Activated CD4-positive, alpha-beta T cell treated with anti-CD3 and anti-CD28 coated beads, Interleukin-2, amount 50 U/mL, for 1 hour (primary cell): ENCODE measurements at places on chromosomes 3 and 15.
A peak's percentile ranks its signal among the peaks of the same experiment; 100 is the strongest.

DNA sequence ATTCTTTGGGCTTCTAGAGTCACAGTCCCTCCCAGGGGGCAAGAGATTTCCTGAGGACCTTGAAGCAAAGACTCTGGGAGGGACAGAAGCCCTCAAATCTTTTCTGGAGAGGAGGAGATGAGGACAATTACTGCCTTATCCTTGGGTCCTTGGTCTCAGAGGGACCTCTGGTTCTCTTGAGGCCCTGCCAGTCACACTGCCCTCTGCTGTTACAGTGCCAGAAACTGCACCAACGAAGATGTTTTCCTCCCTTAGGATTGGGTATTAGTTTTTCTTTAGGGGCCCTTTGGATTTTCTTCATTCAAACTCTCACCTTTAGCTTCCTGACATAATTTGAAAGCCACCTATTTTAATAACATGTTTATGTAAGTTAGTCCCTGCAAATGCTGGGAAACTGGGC, 58.2 kb upstream of the SCN5A start:
- DNase-seq = no peak

DNA sequence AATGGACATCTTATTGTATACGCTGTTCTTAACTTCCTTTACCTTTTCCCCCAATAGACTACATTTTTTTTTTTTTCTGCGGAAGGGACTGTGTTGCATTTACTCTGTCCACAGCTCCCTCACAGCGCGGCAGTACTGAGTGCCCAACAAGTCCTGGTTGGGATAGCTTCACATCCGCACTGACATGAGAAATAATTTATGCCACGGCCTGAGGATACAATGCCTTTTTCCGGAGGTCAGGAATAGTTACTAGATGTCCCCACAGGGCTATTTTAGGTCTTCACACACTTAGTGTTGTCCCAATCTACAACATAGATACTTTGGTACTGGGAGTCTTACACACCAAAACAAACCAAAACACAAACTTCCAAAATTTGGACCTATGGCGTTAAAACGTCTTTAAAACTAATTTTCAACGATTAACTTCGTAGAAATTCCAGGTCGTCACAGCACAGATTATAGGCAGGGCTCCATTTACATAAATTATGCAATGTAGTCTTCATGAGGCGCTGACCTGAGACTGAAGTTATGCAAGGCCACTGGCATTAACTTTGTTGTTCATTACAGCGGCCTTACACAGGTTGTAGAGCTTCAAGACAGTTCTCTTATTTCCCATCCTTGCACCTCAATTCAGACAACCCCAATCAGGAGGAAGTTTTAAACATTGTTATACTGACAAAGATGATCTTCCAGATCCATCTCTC, 989 bp upstream of the PPIB start:
- no peak for DNase-seq

- DNase-seq = no peak
Measured at GRCh38 chr15:68979816-68980215, 34.7 kb upstream of the NOX5 start.

- DNase-seq = no peak
Measured at GRCh38 chr3:141853629-141854168, 22.7 kb upstream of the ATP1B3 start.

- no peak for DNase-seq
Measured at GRCh38 chr3:22089284-22089683, 338.3 kb upstream of the ZNF385D start.

GRCh38 chr15:80523746-80524145, 119.6 kb downstream of the ARNT2 start:
- DNase-seq = no peak

- DNase-seq = no peak
Measured at GRCh38 chr3:135966962-135967274, 1.4 kb downstream of the PPP2R3A start.

- peak; percentile 32 for DNase-seq
Measured at GRCh38 chr15:65833501-65834205, 35.6 kb upstream of the RAB11A start.

DNA sequence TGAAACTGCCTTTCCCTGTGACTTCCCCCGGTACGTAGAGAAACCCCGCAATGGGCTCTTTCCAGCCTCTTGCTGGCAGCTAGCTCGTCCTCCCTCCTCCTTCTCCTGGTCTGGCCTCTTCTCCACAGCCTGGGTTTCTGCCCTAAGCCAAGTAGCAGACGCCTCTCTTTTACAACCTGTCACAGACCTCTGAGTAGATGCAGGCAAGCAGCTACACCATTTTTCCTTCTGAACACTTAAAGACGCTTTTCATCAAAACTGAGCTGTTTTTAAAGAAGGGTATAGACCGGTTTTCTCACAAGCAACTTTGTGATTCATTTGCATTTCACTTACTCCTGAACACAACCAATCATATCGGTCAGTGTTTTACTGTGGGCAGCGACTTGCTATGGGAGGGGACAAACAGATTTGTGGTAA, 32.0 kb downstream of the ADAMTSL3 start:
- DNase-seq = no peak

GRCh38 chr3:20406611-20407011, 220.6 kb upstream of the SGO1 start:
- DNase-seq = no peak

DNA sequence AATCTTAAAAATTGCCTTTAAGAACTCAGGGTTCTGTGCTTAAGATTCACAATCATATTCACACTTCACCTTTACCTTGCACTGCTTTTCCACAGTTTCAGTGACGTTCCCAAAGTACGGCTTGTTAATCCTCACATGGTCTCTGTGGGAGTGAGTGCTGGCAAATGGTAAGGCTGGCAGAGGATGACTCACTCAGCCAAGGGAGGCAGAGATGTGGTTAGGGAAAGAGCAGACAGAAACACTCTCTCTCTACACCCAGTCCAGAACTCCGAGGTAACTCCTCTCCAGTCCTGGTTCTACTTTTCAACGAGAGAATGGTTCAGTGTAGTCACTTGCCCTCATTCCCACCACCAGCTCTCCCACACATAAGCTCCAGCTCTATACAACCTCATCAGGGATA, 33.1 kb downstream of the RASGRP1 start:
- DNase-seq = no peak

GRCh38 chr3:147497286-147497685, 88.1 kb downstream of the ZIC1 start:
- DNase-seq = no peak

GRCh38 chr3:152524198-152525140, 255.7 kb downstream of the MBNL1 start:
- peak; percentile 32 for DNase-seq

GRCh38 chr15:93185796-93186195, 96.8 kb upstream of the RGMA start:
- no peak for DNase-seq

- DNase-seq = no peak
Measured at GRCh38 chr3:190121383-190121782, 686 bp upstream of the P3H2 start.

DNA sequence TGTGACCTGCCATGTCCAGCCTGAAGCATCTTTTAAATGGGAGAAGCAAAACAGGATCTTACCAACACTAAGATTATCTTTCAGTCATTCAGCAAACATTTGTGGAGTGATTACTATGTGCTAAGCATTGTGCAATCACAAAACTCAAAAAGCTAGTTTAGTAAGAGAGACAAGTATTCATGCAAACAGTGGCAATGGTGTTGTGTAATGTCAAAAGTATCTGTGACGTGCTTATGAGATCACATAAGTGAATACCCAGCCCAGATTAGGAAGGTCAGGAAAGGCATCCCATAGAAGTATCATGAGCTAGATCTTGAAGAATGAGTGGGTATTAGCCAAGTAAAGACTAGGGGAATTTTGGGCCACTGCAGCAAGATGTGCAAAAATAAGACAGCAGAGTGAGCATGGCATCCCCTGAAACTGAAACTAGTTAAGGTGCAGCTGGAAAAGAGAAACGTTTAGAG, 32.1 kb downstream of the SEC62 start:
- DNase-seq = no peak

GRCh38 chr3:40201770-40202169, 107.7 kb upstream of the EIF1B start:
- DNase-seq = no peak

- DNase-seq = no peak
Measured at GRCh38 chr3:23808525-23808924, 2.8 kb downstream of the UBE2E1 start.

DNA sequence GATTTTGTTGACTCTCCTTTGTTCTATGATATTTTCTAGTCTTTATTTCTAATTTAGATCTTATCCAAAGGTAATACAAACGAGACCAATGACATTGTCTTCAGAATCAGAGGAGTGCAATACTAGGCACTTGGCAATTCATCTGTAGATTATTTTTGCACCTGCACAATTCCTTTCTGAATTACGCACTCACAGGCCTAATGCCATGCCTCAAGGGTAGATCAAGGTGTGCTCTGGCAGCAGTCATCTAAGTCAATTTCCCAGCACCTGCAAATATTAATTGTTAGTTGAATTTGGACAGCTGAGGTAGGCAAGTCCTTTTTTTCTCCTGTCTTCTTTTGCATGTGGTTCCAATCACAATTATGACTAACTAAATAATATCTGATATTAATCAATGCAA, 653.2 kb downstream of the ROBO2 start:
- DNase-seq = no peak

GRCh38 chr15:85337425-85338074, 42.9 kb upstream of the AKAP13 start:
- DNase-seq = no peak

DNA sequence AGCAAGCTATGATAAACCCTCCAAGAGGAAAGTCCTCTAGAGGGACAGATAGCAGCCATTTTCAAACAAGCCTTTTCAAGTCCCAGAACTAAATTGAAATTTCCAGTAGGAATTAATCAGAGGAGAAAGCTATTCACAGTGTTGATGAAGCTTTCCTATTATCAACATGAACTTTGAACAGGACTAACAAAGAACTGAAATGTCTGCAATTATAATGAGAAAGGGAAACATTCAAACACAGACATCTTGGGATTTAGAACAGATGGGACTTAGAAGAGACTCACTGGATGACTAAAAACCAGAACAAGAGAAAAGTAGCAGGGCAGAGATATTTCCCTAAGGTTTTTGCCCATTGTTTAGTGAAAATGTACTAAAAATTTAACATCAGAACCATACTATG, 622.1 kb upstream of the UBE2E2 start:
- DNase-seq = no peak

DNA sequence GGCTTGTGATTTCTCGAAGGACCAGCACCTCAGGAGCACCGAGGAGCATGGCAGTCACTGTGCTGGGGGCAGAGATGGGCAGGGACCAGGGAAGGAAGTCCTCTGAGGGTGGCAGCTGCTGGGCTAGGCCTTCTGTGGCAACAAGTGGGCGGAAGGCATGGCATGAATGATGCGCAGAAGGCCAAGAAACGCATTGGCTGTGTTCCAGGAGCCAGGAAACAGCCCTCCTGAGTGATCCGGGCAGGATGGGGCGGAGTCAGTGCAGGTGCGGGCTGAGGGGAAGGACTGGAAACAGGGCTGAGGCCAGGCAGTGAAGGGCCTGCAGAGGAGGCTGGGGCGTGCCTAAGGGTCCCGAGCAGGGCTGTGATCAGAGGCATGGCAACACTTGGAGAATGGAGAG, 23.6 kb downstream of the MRPS11 start:
- DNase-seq = no peak

DNA sequence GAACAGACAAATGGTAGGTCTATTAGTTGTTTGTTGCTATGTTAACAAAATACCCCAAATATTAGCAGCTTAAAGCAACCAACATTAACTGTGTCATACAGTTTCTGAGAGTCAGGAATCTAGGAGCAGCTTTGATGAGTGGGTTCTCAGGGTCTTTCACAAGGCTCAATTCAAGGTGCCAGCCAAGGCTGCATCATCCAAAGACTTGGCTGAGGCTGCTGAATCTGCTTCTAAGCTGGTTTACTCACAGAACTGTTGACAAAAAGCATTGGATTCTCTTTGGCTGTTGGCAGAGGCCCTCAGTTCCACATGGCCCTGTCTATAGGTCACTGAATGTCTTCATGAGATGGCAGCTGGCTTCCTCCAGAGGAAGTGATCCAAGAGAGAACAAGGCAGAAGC, 40.3 kb upstream of the TSC22D2 start:
- no peak for DNase-seq

- no peak for DNase-seq
Measured at GRCh38 chr15:70794596-70795310, 31.4 kb upstream of the UACA start.

GRCh38 chr3:161265916-161266571, 44.9 kb downstream of the NMD3 start:
- no peak for DNase-seq

- DNase-seq = no peak
Measured at GRCh38 chr3:73572368-73572767, 52.4 kb downstream of the PDZRN3 start.

GRCh38 chr3:122353893-122354401, 28.9 kb downstream of the CSTA start:
- DNase-seq = no peak

DNA sequence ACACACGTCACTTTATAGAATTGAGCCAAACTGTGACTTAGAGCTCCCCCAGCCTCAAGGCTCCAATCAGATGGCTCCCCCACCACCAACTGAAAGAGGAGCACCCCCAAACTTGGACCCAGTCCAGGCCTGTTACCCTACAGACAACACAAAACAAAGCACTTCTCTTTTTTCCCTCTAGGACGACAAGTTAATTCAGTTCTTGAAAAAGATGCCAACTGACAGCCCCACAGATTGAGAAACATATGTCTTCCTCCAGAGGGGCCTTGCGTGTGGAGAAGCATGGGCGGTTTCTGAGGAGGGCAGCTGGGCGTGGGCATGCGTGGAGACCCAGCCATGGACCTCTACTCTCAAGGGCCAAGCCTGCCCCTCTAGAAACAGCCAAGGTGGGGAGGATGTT, 229.5 kb downstream of the SHQ1 start:
- no peak for DNase-seq

- no peak for DNase-seq
Measured at GRCh38 chr3:10574101-10574620, 68.8 kb upstream of the ATP2B2 start.

- no peak for DNase-seq
Measured at GRCh38 chr3:158713094-158713499, 19.2 kb downstream of the RARRES1 start.

GRCh38 chr3:59531066-59531745, 481.4 kb upstream of the CFAP20DC start:
- DNase-seq = no peak

DNA sequence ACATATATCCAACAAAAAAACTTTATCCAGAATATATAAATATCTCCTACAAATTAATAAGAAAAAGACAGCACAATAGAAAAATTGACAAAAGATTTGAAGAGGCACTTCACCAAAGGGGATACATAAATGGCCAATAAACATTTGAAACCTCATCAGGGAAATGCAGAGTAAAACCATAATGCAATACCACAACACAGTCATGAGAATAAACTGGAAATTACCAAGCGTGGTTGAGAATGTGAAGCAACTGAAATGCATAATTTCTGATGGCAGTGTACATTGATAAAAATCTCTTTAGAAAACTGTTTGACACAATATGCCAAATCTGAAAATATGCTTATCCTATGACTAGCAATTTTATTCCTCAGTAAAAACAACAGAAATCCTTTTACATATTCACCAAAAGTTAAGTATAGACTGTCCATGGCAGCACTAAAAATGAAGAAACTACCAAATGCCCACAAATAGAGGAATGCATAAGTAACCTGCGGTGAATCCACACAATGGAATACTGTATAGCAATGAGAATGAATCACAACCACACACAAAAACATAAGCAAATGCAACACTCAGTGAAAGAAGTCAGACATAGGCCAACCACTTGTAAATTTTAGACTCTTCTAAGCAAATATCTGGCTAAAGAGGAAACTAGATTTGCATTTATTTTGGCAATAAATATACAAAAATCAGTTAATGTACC, 7.9 kb downstream of the LYZL4 start:
- no peak for DNase-seq

- no peak for DNase-seq
Measured at GRCh38 chr15:93121107-93121506, 32.1 kb upstream of the RGMA start.
